ENCODE measurements at places on chromosomes 2 and 18. TPM values are rescaled to one million over a fixed set of nuclear protein-coding genes. Genes with fewer than 3 reads are reported as not detected.

DNA sequence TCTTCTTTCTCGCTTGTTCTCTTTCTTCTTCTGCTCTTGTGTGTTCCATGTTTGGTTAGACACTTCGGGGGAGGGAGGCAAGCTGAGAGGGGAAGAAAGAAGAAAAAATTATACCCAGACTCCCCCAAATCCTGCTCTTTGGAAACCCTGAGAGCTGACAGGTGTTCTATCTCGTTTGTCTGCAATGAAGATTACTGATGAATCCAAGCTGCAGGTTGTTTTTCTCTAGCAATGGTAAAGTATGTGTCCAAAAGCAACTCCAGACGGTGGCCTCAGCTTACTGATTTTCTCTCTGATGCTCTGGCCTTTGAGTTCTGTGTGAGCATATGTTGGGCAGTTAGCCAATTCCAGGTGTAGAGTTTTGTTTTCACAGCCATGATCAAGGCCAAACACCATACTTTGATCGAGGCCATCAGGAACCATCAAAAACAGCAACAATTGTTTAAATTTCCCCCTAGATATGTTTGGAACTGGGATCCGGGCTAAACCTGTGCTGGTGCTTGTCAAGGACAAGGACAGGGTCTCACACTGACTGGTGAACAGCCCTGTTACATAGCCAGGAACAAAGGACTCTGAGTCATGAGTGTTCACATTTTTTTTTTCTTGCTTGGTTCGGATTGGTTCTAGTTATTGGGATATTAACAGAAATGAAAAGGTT lies 142.0 kb downstream of the PRKCE start:
- no peak for DNase-seq

DNA sequence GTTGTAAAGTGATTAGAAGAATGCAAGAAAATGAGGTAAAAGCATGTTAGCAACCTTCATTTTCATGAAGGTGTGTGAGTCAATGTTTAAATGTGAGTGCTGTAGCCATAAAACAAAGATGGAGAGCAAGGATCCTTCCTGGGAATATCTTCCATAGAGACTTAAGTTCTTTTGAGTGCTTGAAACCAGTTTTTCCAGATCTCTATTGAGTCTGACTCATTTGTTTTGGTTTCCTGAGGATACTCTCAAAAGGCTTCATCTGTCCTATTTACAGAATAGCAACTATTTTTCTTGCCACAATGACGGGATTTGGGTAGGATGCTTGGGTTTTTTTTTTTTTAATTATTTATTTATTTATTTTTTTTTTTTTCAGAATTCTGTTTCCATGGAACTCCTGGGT lies 45.9 kb upstream of the ASB1 start:
- DNase-seq, result no peak

- no peak for DNase-seq
Observed at GRCh38 chr18:7885865-7886264, 318.7 kb downstream of the PTPRM start.

- no peak for DNase-seq
Observed at GRCh38 chr2:128196026-128196425, 105.0 kb downstream of the UGGT1 start.

DNA sequence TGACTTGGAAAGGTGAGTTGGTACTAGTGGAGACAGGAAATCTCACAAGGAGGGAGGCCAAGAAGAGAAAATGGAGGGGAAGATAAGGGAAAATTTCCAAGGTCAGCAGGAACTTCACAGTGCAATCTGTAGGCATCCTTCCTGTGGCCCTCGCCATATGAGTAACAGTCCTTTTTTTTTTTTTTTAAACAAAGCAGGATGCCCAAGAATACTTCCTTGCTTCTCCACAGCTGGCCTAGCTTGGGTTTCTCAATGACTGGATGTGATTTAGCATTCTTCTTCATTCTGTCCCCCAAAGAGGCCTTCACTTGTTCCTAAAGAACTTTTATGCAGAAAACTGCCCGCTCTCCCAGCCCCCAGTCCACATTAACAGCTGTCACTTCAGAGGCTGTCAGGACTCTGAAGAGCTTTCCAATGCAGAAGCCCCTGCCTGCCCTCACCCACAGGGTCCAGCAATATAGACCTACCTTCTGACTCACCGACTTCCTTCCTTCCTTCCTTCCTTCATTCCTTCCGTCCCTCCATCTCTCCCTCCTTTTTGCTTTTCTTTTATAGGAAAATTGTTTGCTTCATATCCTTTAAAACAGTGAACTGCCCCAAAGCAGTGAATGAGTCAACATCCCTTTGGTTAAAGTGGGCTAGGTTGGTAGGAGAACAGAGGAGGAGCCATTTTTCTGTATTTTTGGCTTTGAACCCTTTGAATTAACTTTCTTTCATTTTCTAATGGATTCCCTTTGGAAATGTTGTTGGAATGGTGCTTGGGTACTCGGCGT lies 172.0 kb downstream of the MGAT5 start:
- no peak for DNase-seq

GRCh38 chr18:80167931-80168330 lies 58.9 kb downstream of the ADNP2 start:
- no peak for DNase-seq

- no peak for DNase-seq
Observed at GRCh38 chr2:228509021-228509420, 327.5 kb upstream of the SPHKAP start.

- DNase-seq, result no peak
Observed at GRCh38 chr2:155643056-155643775, 689.3 kb downstream of the NR4A2 start.

GRCh38 chr2:241708879-241709278 lies 7.0 kb downstream of the ING5 start:
- DNase-seq, result no peak

DNA sequence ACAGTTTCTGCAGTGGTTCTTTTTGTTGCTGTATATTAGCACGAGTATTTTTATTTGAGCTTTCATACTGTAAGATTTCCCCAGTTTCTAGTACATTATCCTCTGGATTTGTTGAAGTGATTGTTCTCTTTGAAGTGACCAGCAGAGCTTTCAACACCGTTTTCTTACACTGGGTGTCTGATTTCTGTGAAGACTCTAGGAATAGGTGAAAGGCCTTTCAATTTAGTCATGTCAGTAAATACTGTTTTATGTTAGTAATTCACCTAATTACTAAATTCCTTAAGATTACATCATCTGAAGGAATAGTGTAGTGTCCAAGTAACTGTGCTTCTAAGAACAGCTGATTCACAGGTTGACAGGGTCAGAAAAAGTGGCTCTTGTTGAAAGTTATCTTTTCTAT lies 2.3 kb downstream of the PPM1B start:
- peak; percentile 15 for DNase-seq

DNA sequence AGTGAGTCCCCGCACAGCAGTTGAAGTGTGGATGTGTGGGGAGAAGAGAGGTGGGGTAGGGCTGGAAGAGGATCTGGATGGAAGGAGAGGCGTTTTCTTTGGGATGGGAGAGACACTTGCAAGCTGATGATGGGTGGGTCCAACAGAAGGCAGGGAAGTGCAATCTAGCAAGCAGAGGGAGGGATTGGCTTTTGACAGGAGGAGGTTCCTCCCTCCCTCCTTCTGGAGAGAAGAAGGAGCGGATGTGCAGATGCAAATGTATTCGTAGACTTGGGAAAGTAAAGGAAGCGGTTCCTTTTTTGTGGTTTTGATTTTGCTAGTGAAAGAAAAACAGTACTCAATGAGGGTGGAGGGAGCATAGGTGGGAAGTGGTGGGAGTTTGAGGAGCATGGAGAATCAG lies 48.9 kb downstream of the LAMA3 start:
- DNase-seq, result no peak

- peak; percentile 78 for DNase-seq
Observed at GRCh38 chr2:105545730-105546627, 147.1 kb upstream of the FHL2 start.

DNA sequence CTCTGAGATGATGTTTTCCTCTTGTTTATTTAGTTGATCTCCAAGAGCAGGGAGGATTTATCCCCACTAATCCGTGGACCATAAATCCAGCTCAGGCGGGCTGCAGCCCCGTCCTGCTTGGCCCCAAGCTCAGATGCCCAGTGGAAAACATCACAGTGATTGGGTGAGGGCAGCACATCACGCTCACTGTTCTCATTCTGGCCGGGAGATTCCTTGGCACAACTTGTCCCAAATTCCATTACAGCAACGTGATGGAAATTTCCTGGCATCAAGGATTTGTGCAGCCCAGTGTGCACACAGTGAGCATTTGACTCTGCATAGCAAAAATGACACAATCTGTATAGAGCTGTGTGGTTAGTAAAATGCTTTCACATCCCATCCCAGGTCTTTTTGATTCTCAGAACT lies 96.8 kb downstream of the VAPA start:
- no peak for DNase-seq

DNA sequence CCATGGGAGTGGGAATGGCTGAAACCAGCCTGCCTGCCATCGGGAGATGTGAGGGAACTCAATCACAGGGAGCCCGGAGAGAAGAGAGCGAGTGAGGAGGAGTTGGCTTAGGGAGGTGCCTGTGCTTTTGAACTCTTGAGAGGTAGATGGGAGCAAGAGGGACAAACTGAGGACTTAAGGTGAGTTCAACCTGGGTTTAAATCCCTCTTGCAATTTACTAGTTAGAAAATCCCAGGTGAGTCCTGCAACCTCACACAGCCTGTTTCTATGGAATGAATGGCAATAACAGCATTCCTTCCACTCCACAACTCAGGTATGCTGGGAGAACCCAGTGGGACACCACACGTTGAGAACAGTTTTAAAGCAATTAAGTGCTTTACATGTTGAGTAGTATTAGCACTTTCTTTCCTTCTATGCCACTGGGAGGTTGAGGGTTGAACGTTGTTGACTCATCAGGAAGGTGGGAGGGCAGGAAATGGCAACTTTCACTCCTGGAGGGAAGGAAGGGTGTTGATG lies 57.3 kb downstream of the VIT start:
- no peak for DNase-seq

GRCh38 chr2:205773989-205774388 lies 91.7 kb downstream of the NRP2 start:
- DNase-seq, result no peak

GRCh38 chr2:171531291-171531690 lies 9.0 kb downstream of the CYBRD1 start:
- no peak for DNase-seq

DNA sequence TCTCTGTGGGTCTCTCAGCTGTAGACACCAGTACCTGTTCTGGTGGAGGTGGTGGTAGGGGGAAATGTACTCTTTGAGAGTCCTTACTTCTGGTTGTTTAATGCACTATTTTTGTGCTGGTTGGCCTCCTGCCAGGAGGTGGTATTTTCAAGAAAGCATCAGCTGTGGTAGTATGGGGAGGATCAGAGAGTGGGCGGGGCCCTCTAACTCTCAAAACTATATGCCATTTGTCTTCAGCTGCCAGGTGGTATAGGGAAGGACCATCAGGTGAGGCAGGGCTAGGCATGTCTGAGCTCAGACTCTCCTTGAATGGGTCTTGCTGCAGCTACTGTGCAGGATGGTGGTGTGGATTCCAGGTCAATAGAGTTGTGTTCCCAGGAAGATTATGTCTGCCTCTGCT lies 1100.8 kb downstream of the CNTNAP5 start:
- no peak for DNase-seq

- DNase-seq, result no peak
Observed at GRCh38 chr2:85692039-85692645, 2.0 kb upstream of the GNLY start.

GRCh38 chr2:7738596-7738995 lies 821.4 kb downstream of the RNF144A start:
- DNase-seq, result no peak

DNA sequence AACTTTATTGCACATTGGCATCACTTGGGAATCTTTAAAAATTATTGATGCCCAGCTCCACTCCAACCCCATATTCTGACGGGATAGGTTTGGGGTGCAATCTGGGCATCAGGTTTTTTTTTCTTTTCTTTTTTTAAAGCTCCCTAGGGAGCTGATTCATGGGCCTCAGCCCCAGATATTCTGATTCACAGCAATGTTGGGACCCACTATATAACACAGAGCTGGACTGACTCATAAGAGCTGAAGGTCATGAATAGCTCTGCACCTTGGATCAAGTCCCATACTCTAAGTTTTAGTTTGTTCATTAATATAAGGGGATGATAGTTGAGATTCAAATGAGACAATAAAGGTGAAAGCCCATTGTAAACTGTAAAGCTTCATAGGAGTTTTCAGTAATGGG lies 191.1 kb upstream of the REV1 start:
- no peak for DNase-seq

GRCh38 chr2:187168720-187169713 lies 279.0 kb downstream of the CALCRL start:
- DNase-seq, result no peak

GRCh38 chr18:6604573-6604941 lies 125.0 kb upstream of the ARHGAP28 start:
- no peak for DNase-seq

DNA sequence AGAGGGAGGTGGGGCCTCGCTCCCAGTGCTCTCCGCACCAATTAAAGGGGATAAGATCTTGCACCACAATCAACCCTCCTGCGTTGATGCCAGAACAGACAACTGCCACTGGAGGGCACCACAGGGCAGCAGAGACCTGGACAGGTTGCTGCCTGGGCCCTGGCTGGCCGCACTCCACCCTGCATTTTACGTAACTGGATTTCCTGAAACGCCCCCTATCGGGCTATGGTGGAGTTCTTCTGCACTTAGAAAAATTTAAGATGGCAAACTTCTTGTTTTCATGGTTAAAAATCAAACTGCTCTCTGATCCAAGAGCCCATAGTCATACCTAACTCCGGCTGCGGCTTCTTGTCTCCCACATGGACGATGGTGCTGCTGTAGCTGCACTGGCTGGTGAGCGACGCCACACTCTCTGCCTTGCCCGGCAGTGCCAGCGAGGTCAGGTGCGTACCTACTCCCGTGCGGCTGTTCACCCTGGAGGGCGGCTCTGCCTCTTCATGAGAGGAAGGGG lies 16.8 kb upstream of the HES6 start:
- no peak for DNase-seq

DNA sequence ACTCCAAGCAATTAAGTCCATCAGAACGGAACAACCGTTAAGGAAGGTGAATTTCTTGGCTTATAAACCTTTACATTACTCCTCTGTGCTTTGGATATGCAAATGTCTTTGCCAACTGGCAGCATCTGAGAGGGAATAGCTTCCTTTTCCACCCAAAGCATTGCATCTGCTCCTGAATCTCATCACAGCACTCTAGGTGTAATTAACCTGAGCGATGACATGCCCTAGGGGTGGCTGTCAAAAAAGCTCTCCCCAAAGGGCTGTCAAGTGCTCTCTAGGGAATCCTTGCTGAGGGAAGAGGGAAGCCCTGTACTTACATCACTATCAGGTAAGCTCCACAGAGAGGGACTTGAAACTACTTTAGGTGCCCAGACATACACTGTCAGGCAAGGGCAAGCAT lies 5.5 kb upstream of the SMARCAL1 start:
- no peak for DNase-seq

- no peak for DNase-seq
Observed at GRCh38 chr18:4878480-4878879, 318.6 kb downstream of the AKAIN1 start.

GRCh38 chr18:49359732-49360444 lies 100.6 kb downstream of the DYM start:
- DNase-seq, result peak; percentile 75

Gene RPIA
- total RNA-seq, result 11.6 TPM

Gene RNF181
- total RNA-seq, result 69.3 TPM

Gene UGT1A3
- total RNA-seq, result not detected

Gene LYPD1
- 50.9 TPM for total RNA-seq

Gene RNU2-63P
- total RNA-seq, result 30.7 TPM

Gene ELOA2
- total RNA-seq, result not detected

Gene RAB6C
- 0.44 TPM for total RNA-seq

Gene KLHL14
- 10.3 TPM for total RNA-seq

Gene CCNT2
- 43.5 TPM for total RNA-seq

Gene CCDC68
- 12.6 TPM for total RNA-seq

Gene CRYGD
- total RNA-seq, result 0.83 TPM

Gene CHRND
- total RNA-seq, result 0.17 TPM

Gene SIGLEC15
- total RNA-seq, result 0.11 TPM
